Fibroblast of skin of left quadriceps (primary cell): ENCODE measurements at places on chromosomes 7 and 10.

GRCh38 chr7:47406801-47407129 lies 175.1 kb downstream of the TNS3 start:
- DNase-seq, result no peak

- DNase-seq, result no peak
These were observed 108.3 kb downstream of the TNS3 start for GRCh38 chr7:47473499-47474210.

DNA sequence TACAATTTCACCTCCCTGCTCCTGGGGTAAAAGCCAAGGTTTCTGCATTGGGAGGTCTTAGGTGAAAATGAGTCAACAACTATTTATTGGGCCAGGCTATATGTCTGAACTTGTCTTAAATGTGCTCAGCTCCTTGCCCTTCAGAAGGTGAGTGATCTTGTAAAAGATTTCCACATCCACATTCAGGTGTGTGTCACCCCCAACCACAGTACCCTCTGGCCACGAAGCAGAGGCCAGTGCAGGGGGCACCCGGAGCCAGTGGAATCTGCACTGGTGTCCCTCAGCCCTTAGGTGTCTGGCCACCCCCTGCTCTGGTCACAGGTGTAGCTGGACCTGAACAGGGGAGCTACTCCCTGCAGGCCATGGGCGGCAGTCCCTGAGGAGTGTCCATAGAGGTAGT lies 198.5 kb downstream of the PAXIP1 start:
- DNase-seq, result no peak

DNA sequence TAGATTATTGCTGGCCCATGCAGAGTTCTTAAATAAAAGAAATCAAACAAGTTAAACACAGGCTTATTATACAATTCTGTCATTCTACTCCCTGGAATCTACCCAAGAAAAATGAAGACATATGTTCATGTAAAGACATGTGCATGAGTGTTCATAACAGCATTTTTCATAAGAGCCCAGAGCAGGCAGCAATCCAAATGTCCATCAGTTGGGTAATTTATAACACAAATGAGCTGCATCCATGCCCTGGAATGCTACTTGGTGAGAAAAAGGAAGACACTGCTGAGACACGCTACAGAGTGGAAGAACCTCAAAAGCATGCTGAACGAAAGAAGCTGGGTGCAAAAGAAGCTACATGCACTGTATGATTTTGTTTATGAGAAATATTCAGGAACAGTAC lies 342.6 kb downstream of the TCERG1L start:
- no peak for DNase-seq

GRCh38 chr10:6300106-6300783 lies 97.5 kb downstream of the PFKFB3 start:
- DNase-seq, result peak; percentile 52
